ENCODE measurements at places on chromosomes 5 and 9.
A peak's percentile ranks its signal among the peaks of the same experiment; 100 is the strongest.

DNA sequence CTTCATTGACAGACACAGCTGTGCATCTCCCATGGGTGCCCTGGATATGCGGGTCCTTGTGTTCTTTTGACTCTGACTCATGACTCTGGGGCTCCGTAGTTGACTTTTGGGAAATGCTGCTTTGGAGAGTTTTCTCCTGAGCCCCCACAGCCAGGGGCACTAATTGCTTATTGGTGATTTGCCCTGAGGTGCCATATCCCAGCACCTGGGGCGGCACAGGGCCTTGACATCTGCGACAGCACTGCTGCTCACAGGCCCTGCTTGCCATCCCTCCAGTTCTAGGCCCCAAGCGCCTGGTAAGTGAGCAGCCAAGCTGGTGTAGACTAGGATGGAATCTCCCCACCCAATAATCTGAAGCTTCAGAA, 75.1 kb downstream of the AMBP start:
- no peak overlapping the region for H3K4me3 ChIP-seq
- peaks cover 81% of the 10 kb centered on the region for H3K36me3 ChIP-seq
- peaks cover 4% of the 10 kb centered on the region for H3K4me1 ChIP-seq
- no peak for DNase-seq
- H3K27me3 ChIP-seq = no peaks in the 10 kb centered on the region

DNA sequence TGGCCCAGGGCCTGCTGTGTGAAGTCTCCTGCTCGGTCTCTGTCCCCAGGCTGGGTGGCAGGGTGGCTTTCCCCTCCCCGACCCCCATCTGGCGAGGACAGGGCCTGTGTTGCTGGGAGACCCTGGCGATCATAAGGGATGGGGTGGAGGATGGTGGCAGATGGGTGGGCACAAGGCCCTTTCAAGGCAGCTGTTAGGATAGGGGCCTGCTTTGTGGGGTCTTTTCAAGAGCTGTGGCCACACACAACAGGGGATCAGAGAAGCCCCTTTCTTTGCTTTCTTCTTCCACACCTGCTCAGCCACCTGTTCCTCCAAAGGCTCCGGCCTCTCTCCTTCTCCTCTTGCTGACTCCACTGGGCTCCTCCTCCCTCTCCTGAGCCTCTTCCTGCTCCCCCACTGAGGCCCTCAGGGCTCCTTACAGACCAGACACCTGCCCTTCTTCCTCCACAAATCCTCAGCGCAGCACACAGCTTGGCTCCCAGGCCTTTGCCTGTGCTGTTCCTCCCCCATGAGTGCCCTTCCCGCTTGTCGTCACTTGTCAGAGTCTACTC, 15.0 kb upstream of the NEURL1B start:
- H3K27me3 ChIP-seq = peaks cover 86% of the 10 kb centered on the region

DNA sequence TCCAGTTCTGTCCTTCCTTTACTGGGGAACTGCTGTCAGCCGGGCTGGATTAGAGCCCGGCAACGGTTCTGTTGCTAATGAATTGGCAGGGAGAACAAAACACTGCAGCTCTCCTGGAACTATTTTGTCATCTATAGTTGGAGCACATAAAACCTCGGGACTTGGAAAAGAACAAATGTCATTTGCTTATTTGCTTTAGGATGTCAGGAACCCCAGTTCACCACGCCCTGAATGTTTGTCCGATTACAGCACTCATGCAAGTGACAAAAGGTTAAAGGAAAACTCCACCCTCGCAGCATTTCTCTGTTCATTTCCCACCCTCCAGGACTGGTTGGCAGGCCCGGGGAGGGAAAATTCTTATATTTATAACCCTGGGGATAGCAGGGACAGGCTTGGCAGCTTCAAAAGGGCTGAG, 66.4 kb upstream of the PLPP1 start:
- DNase-seq = peak; percentile 93
- peaks cover 13% of the 10 kb centered on the region for H3K4me1 ChIP-seq
- peak overlapping the region; percentile 67 for H3K27ac ChIP-seq
- no peaks in the 10 kb centered on the region for H3K27me3 ChIP-seq
- no peaks in the 10 kb centered on the region for H3K36me3 ChIP-seq

DNA sequence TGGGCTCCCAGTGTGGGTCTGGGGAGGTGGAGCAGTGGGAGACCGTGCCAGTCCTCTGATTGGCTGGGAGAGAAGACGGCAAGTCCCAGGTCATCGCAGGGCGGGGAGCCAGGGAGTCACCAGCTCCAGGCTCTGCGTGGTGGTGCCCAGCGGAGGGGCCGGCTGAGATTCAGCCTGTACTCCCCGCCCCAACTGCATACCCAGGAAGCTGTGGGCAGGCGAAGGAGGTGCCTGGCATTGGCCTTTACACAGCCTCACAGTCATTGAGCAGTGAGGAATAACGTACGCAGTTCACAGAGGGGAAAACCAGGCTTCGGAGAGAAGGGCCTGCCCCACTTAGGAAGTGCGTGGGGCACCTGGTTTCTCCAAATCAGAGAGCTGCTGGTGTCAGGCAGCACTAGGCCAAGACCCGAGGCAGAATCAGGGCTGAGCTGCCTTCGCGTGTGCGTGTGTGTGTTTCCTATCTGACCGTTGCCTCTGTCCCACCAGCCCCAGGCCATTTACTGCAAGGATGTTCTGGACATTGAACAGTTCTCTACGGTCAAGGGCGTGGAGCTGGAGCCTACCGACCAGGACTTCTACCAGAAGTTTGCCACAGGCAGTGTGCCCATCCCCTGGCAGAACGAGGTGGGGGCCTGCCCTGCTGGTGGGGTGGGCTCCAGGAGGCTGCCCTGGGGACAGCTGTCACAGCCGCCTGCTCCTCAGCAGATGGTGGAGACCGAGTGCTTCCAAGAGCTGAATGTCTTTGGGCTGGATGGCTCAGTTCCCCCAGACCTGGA, 6.2 kb upstream of the PRR7 start:
- no peak overlapping the region for H3K27ac ChIP-seq
- no peak overlapping the region for H3K4me3 ChIP-seq
- no peak for DNase-seq
- peaks cover 4% of the 10 kb centered on the region for H3K4me1 ChIP-seq

- no peaks in the 10 kb centered on the region for H3K4me1 ChIP-seq
- H3K27ac ChIP-seq = no peak overlapping the region
- peaks cover 25% of the 10 kb centered on the region for H3K36me3 ChIP-seq
- H3K4me3 ChIP-seq = no peak overlapping the region
- H3K27me3 ChIP-seq = no peaks in the 10 kb centered on the region
These were observed 22.0 kb downstream of the SECISBP2 start for GRCh38 chr9:89340332-89340731.

DNA sequence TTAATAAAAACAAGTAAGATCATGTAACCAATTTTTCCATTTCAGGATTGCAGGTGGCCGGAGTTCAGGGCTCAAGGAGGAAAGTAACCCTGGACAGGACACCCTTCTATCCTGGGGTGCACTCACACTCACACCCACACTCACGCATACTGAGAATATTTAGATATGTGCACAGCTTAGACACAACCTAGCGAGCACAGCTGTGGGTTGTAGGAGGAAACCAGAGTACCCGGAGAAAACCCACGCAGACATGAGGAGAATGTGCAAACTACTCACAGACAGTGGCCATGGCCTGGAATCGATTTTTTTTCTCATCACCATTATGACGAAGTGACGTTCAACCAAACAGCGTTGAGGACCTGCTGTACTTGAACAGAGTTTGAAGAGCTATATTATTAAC, 4.5 kb upstream of the EFNA5 start:
- H3K36me3 ChIP-seq = no peaks in the 10 kb centered on the region
- no peak overlapping the region for H3K4me3 ChIP-seq
- H3K4me1 ChIP-seq = peaks cover 1% of the 10 kb centered on the region
- H3K27me3 ChIP-seq = no peaks in the 10 kb centered on the region

DNA sequence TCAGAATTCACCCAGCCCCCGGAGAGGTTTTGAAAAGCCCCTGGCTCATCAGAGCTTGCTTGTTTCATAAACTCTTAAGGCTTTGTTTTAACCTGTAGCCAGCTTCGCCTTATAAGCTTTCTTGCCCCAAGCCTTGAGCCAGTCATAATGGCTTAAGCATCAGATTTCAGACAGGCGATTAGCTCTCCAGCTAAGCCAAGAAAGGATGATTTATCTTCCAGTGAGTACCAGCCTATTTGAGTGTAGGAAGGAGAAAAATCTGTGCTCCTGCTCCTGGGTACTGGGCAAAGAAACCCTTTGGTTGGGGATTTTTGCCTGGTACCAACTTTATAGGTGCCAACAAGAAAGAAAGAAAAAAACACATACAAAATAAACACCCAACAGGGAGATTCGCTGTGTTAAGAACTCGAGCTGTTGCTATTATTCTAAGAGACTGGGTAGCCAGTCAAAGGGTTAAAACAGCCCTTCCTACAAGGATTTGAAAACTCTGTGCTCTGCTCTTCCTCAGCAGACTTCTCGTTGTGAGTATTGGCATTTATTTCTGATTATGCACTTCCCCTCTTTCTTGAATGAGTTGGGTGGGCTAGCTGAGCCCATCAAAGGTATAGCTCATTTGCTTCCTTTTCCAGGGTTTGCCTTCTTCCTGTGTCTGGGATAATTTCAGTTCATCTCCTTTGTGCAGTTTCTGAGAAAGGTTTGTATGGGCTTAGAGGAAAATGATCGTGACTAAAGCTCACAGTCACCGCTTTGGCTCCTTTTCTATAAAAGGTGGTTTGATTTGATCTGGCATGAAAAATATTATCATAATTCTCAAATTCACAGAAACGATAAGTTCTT, 157.2 kb upstream of the DMRT1 start:
- H3K27me3 ChIP-seq = no peaks in the 10 kb centered on the region
- H3K27ac ChIP-seq = peak overlapping the region; percentile 87
- peak; percentile 73 for DNase-seq
- peaks cover 5% of the 10 kb centered on the region for H3K4me1 ChIP-seq

DNA sequence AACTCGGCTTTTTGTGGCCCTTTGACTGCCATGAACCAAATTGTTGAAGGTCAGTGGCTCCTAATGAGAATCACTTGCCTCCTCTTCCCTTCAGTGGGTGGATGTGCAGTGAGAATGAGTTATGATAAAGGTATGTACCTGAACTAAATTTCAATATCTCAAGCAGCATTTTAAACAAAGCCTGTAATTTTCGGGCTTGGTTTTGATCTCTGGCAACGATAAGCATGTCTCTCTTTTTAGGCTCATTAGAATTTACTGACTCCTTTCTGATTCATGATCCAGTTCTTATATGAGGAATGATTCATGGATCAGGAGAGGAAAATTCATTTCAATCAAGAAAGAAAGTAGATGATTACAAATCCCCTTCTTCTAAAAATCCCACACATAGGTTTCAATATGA, 305.5 kb downstream of the ARRDC3 start:
- H3K27me3 ChIP-seq = no peaks in the 10 kb centered on the region
- DNase-seq = no peak
- no peaks in the 10 kb centered on the region for H3K36me3 ChIP-seq
- H3K27ac ChIP-seq = no peak overlapping the region
- H3K4me3 ChIP-seq = no peak overlapping the region

DNA sequence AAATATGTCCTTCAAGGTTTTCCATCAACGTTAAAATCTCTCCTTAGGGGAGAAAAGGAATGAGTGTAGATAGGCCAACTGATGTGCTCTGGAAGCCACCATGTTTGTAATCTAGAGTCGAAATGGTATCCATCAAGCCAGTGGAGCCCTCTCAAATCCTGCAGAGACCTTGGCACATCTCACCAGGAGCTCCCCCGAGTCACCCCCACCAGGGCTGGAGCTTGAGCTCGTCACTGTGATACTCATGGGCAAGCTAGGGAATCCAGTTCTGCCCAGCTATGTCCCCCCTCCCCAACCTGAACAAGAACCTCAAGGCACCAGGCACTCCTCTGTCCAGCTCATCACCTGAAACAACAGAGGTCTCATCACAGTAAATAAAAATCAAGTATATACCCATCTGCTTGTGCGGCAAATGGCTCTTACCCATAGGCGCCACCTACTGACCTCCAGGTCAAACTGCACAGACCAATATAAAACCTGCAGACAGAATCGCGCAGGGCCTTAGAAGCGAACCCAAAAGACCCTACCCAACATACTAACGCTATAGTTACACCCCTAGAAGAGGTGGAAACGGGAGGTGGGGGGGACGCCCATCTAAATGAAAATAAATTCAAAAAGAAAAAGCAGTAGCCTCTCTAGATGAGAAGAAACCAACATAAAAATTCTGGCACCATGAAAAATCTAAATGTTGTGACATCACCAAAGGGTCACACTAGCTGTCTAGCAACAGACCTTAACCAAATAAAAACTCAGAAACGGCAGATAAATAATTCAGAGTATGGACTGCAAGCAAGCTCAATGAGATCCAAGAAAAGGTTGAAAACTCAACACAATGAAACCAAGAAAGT, 75.0 kb downstream of the TTC39B start:
- DNase-seq = peak; percentile 34
- H3K27ac ChIP-seq = no peak overlapping the region
- no peaks in the 10 kb centered on the region for H3K36me3 ChIP-seq
- no peak overlapping the region for H3K4me3 ChIP-seq

DNA sequence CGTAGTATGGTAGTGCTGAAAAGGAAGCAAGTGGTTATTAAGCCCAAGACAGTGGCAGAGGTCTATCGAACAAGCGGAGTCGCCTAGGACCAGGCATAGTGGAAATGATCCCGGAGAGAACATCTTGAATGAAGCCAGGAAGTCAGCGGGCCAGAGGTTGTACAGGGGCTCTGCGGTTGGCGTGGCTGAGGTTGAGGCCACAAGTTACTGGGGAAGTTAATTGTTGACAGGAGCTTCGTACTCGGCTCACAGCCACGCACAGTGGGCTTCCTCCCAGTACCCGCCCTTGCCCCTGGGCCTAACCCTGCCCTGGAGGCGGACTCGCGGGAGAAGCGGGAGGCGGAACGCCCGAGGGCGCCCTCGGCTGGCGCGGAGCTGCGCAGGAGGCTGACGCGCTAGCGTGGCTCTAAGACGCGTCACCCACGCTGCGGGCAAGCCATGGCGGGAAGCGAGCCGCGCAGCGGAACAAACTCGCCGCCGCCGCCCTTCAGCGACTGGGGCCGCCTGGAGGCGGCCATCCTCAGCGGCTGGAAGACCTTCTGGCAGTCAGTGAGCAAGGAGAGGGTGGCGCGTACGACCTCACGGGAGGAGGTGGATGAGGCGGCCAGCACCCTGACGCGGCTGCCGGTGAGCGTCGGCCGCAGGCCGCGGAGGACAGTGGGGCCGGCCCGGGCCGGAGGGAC, at the start of gene FBXO4:
FBXO4 (plus strand) TSS at position 410 of the 683 bp plus-strand sequence; CDS start at position 439, 29 bp downstream.
- H3K27me3 ChIP-seq = no peaks in the 10 kb centered on the region
- H3K27ac ChIP-seq = no peak within 1 kb of the TSS
- H3K4me1 ChIP-seq = peaks cover 7% of the 10 kb centered on the region

GRCh38 chr5:156329171-156329611, 2.2 kb downstream of the SGCD start:
- peak overlapping the region; percentile 84 for H3K4me3 ChIP-seq
- no peaks in the 10 kb centered on the region for H3K27me3 ChIP-seq
- no peak overlapping the region for H3K27ac ChIP-seq
- H3K36me3 ChIP-seq = no peaks in the 10 kb centered on the region
- DNase-seq = no peak
- H3K4me1 ChIP-seq = peaks cover 3% of the 10 kb centered on the region

- H3K4me3 ChIP-seq = no peak overlapping the region
- no peaks in the 10 kb centered on the region for H3K4me1 ChIP-seq
- DNase-seq = no peak
- no peaks in the 10 kb centered on the region for H3K27me3 ChIP-seq
These were observed 10.8 kb downstream of the KIF24 start for GRCh38 chr9:34318163-34318790.

GRCh38 chr5:132759114-132760048, 12.2 kb downstream of the CCNI2 start:
- H3K27me3 ChIP-seq = no peaks in the 10 kb centered on the region
- no peak overlapping the region for H3K4me3 ChIP-seq
- no peak overlapping the region for H3K27ac ChIP-seq
- no peak for DNase-seq
- peaks cover 73% of the 10 kb centered on the region for H3K36me3 ChIP-seq

Data from mesenchymal stem cell (in vitro differentiated cells and primary cell).